ENCODE measurements at places on chromosomes 13 and 19.

DNA sequence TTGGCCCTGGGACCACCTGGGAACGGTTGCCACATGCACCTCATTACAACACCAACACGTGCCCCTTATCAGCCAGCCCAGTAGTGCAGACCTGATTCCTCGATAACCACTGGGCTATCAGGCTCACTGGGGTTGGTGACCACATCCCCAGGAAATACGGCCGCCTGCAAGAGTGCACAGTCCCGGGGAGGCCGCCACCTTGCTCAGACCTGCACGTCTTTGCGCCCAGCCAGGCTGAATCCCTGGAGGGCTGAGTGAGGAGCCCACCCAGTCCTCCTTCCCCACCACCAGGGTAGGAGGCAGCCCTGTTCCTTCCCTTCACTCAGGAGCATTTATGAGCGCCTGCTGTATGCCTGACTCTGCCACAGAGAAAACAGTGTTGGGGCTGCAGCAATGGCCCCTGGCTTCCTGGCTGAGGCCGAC lies 67.8 kb downstream of the CEBPG start:
- DNase-seq, result no peak

DNA sequence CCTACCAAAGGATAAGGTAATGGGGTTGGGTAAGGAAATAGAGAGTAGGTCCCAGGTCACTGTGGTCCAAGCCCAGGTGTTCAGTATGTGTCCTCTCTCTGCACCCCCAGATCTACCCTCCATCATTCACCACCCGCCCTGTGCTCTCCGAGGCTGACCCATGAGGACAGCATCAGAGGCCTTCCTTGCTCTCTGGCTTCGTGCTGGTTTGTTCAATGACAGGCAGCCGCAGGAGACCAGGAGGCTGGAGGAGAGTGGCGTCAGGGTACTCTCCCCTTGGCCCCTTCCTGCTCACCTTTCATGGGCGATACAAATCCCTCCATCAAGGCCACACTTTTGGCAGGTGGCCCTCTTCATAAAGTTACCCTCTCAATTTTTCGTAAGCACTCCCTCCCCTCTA lies 1.7 kb downstream of the TUBA3C start:
- no peak for DNase-seq

DNA sequence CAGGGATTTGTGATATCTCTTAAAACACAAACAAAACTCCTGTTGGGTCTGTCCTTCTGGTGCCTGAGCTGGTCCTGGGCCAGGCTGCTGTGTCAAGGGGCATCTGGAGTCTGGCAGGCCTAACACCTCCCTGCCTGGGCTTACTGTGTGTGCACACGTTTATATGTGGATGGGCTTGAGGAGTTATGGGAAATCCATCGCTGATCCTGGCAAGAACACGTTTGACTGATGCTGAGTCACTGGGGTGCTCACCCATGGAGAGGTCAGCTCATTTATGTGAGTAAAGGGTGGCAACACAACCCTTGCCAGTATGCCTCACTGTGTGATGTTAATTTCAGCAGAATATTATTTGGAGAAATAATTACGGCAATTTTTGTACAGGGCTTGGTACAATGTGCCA lies 44.5 kb upstream of the PCDH8 start:
- DNase-seq, result no peak

DNA sequence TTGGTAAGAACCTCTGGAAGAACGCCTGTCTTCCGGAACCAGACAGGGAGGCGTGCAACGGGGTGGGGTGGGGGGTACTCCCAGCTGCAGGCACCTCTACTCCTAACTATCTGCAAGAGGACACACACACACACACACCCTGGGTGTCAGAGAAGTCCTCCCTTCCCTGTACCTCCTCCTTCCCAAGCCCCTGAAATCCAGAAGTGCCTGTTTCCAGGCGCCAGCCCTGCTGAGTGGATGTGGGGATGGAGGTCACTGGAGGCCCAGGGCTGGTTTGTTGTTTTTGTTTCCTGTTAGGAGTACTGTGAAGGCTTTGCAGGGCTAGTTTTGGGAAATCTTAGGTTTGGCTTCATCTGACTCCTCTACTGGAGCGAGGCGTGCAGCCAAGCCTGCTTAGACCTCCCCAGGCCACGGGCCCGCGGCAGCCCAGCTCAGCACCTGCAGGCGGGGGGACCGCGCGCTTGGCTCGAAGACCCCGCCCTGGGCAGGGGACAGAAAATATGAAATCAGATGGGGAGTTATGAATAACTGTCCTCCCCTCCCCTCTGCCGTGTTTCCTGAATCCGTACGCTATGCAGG lies 36.4 kb downstream of the SOX1 start:
- no peak for DNase-seq

- no peak for DNase-seq
Observed at GRCh38 chr13:25708268-25708667, 336.5 kb downstream of the ATP8A2 start.

DNA sequence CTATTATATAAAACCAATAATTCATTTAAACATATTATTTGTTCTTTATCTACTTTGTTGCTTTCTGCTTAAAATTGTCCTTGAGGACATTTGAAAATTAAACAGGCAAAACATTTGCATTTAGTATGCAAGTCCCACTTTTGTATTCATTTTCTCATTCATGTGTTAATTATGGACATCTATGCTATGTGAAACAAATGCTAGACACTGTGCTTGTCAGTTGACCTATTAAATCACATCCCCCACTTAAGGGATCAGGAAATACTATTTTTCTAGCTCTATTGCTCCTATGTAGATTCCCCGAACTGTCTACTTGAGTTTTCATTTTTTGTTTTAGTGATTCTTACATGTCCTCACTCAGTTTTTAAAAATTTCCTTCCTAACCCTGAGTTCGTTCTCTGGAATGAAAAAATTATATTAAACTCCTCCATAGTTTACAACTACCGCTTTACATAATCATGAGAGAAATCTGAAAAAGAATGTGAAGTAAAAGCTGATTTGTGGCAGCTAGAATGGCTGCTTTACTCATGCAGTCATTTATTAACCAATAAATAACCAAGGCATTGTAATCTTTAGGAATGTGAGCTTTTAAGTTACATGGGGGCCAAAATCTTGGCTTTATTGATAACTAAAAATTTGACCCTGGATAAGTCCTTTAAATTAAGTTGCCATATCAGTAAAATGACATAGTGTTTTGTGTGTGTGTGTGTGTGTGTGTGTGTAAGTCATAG lies 188.5 kb downstream of the LIG4 start:
- no peak for DNase-seq

DNA sequence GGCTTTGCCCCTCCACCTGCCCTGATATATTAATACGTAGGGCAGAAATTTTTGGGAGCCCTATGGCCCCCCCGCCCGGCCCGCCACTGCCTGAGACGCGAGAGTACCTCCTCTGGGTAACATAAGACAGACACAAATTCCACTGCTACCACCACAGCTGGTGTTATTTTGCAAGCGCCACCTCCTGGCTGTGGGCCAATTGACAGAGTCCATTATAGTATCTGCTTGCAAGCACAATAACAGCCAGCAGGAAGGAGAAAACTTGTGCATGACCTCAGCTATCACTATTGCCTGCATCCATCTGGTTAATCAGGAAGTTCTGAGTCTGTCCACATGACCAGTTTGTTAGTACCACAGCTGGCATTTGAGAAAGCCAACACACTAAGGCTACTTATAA lies 25.3 kb upstream of the OR10H2 start:
- DNase-seq, result no peak

GRCh38 chr13:25116044-25116443 lies 20.1 kb downstream of the PABPC3 start:
- DNase-seq, result no peak

- no peak for DNase-seq
Observed at GRCh38 chr19:43372462-43372861, 19.0 kb downstream of the CD177 start.
